ENCODE measurements at places on chromosomes 5 and 9.

DNA sequence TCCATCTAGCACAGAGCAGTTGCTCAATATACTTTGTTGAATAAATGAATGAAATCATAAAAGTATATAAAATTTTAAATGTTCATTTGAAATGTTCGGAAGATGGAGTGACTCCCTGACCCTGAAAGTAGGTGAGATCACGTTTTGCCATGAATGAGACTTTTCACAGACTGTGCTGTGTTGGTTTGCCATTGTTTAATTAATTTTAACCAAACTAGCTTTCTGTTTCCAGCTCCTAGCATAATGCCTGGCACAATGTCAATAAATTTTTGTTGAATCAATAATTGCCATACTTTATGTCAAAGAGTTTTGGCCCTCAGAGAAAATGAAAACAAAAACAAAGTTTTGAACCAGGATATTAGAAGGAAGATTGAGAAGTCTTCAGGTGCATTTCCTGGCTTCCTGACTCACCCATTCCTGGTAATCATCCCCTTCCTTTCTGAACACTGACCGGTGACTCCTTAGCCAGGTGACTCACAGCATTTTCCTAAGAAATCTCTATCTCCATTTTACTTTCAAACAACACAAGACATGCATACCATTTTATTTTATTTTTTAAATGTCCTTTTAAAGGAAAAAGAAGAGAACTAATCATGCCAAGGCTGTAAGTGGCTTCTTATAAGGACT lies 15.1 kb downstream of the SLC28A3 start:
- DNase-seq = no peak

GRCh38 chr9:29060041-29060440 lies 1486.8 kb upstream of the C9orf72 start:
- DNase-seq = no peak

DNA sequence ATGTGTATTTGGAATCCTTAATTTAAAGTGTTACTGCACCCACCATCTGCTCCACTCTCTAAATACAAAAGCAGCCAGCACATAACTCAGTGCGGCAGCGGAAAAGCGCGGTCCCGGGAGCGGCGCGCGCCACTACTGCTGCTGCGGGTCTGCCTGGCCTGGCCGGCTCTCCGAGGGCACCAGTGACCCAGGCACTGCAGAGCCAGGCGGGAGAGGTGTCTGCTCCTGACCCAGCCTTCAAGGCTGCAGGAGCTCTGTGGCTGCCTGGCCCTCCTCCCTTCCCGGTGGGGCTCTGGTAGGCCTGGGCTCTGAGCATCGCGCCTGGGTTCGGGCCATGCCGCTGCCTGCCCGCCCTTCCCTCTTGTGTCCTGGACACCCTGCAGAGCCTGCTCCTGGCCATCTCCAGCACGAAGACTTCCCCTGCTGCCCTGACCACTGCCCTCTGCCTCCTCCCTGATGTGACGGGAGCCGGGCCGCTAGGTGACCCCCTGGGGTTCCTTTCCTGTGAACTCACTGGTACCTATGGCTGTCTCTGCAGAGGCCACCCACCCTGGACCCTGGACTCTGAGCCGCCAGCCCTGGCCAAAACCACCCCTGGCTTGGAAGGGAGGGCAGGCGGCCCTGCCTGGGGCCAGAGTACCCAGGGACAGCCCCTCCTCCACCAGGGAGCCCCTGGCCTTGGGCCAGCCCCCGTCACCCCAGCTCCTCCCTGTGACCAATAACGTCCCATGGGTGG lies 32.8 kb upstream of the UBAC1 start:
- no peak for DNase-seq

- no peak for DNase-seq
These were observed 71.3 kb downstream of the KDM4C start for GRCh38 chr9:6829027-6829426.

GRCh38 chr5:42390115-42390514 lies 33.1 kb upstream of the GHR start:
- DNase-seq = no peak

- no peak for DNase-seq
These were observed 66.6 kb downstream of the SHOC1 start for GRCh38 chr9:111728143-111728542.

GRCh38 chr5:13632676-13633075 lies 311.8 kb downstream of the DNAH5 start:
- DNase-seq = no peak

- no peak for DNase-seq
These were observed 236.1 kb downstream of the ADAMTSL1 start for GRCh38 chr9:18710065-18710464.

GRCh38 chr5:53172630-53173029 lies 63.1 kb upstream of the MOCS2 start:
- DNase-seq = no peak

GRCh38 chr5:175206669-175207068 lies 237.3 kb downstream of the DRD1 start:
- no peak for DNase-seq
